ENCODE measurements at places on chromosomes 2 and 18. TPM values are rescaled to one million over a fixed set of nuclear protein-coding genes. Genes with fewer than 3 reads are reported as not detected.

GRCh38 chr2:149744865-149745264, 157.3 kb upstream of the MMADHC start:
- no peak for DNase-seq
- no peaks in the 10 kb centered on the region for H3K4me1 ChIP-seq
- no peak overlapping the region for H3K4me3 ChIP-seq
- H3K36me3 ChIP-seq: no peaks in the 10 kb centered on the region
- no peaks in the 10 kb centered on the region for H3K27me3 ChIP-seq

IL36B gene
- total RNA-seq: not detected

MAP4K4 gene
- 31.8 TPM for total RNA-seq

DNA sequence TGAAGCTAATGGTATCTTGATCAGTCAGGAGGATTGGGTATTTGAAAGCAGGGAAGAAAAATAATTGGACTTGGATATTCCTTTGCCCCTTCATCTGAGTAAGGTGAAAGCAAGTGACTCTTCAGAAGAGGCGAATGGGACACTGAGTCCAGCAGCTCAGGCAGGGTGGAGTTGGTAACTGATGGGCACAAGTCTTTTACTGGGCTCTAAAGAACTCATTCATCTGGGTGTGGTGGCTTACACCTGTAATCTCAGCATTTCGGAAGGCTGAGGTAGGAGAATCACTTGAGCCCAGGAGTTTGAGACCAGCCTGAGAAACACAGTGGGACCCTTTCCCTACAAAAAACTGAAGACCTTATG, 11.2 kb downstream of the CFLAR start:
- peaks cover 18% of the 10 kb centered on the region for H3K4me1 ChIP-seq
- no peak overlapping the region for H3K4me3 ChIP-seq
- no peak for DNase-seq
- peak overlapping the region; percentile 70 for H3K27ac ChIP-seq

TMEM247 gene
- not detected for total RNA-seq

DNA sequence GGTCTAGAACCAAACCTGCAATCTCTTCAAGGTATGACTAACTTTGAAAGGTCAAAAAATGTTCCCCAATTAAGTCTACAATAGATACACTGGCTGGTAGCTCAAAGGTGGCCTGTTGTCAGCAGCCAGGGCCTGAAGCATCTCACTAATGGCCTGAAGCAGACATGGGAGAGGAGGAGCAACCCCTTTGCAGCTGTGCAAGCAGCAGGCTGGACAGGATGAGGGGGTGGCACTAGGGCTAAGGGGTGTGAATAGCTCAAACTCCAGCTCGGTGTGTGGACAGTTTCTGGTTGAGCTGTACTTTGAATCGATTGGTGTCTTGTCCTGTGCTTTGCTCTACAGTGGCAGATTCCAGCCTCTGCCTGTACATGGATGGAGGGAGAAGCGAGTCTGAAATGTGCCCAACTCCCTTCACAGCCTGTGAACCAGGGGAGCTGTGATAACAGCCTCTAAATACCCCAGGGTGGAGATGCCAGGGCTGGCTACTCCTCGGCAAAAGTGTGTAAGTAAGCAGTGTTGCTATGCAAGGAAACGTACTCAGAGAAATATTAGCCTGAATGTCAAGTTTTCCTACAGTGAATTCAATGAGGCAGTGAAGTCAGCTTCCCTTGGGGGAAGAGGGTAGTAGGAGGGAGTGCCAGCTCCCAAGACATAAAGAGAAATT, 34.7 kb upstream of the DTNB start:
- H3K27ac ChIP-seq: no peak overlapping the region
- no peaks in the 10 kb centered on the region for H3K36me3 ChIP-seq
- H3K27me3 ChIP-seq: no peaks in the 10 kb centered on the region
- no peak for DNase-seq

DNA sequence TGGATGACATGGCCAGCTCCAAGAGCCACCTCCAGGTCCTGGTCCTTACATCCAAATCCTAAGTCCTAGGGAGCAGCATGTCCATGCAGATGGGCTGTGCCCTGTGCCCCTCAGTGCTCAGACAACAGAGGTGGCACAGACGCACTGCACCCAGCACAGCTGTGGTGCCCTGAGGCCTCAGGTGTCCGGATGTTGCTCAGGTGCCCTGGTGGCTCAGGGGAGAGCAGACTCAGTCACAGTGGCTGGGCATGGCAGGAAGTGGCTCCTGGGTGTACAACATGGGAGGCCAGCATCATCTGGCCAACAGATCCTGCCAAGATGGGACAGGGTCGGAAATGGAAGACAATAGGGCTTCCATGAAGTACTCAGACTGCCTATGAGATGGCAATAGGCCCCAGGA, 50.1 kb downstream of the TIMM21 start:
- DNase-seq: no peak
- H3K4me1 ChIP-seq: peaks cover 22% of the 10 kb centered on the region
- H3K27ac ChIP-seq: peak overlapping the region; percentile 84
- no peak overlapping the region for H3K4me3 ChIP-seq
- no peaks in the 10 kb centered on the region for H3K36me3 ChIP-seq

REEP1 gene
- total RNA-seq: 0.81 TPM

DNAJC5G gene
- not detected for total RNA-seq

- H3K27ac ChIP-seq: peak overlapping the region; percentile 58
- H3K4me1 ChIP-seq: peaks cover 6% of the 10 kb centered on the region
- no peaks in the 10 kb centered on the region for H3K36me3 ChIP-seq
- DNase-seq: peak; percentile 29
- no peak overlapping the region for H3K4me3 ChIP-seq
These were observed 84.0 kb upstream of the DSEL start for GRCh38 chr18:67600181-67601180.

DSG4 gene
- not detected for total RNA-seq

- no peak overlapping the region for H3K27ac ChIP-seq
- no peak overlapping the region for H3K4me3 ChIP-seq
- no peak for DNase-seq
- H3K36me3 ChIP-seq: no peaks in the 10 kb centered on the region
- H3K27me3 ChIP-seq: no peaks in the 10 kb centered on the region
These were observed 114.7 kb downstream of the CSRNP3 start for GRCh38 chr2:165584126-165584654.

IL37 gene
- total RNA-seq: not detected

FBXO48 gene
- total RNA-seq: 0.82 TPM

QPCT gene
- 0.74 TPM for total RNA-seq

All from right lobe of liver (tissue), 6 donors.